ENCODE measurements at places on chromosomes 13 and 19.
A peak's percentile ranks its signal among the peaks of the same experiment; 100 is the strongest.

DNA sequence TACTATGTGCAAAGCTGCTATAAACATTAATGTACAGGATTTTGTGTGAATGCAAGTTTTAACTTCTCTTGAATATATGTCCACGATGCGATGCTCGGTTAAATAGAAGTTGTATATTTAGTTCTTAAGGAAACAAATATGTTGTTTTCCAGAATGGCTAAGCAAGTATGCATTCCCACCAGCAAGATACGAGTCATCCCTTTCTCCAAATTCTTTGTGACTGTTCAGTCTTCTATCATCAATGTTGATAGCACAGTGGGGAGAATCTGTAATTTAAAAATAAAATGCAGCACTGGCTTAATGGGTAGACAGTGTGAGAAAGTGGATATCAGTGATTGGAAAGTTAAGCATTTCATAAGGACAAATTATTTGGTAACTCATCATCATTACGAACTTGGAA, 1340.8 kb downstream of the PCDH9 start:
- DNase-seq = no peak

DNA sequence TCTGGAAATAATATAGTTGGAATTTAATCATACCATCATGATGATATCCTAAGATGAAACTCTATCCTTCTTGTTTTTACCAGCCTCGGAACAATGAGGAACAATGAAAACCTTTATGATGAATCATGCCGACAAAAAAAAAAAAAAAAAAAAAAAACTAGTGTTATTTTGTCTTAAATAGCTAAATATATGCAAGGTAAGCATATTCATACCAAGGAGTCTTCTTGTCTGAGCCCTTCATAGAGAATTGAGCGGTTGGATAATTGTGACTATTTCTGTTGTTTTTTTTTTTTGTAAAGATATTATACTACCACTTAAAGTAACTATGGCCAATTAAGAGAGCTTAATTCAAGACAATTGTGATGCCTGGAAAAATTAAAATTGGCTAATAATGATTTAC, 244.0 kb upstream of the PCDH9 start:
- DNase-seq = no peak

GRCh38 chr19:15109768-15110417, 2.7 kb downstream of the SYDE1 start:
- no peak for DNase-seq

DNA sequence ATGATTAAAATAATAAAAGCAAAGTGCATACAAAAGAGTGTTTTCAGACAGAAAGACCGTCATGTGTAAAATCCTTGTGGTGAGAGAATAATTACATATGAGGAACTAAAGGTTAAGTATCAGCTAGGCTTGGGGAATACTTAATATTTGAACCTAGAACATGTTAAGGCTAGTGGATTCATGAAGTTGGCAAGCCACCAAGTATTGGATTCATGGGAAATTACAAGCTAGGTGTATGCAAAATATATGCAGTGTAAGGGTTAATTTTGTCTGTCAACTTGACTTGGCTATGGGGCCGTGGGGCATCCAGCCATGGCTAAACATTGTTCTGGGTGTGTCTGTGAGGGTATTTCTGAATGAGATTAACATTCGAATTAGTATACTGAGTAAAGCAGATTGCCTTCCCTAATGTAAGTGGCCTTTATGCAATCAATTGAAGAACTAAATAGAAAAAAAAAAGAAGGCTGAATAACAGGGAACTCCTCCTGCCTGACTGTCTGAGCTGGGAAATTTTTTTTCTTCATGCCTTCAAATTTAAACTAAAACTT, 533.5 kb upstream of the KLF12 start:
- DNase-seq = no peak

- no peak for DNase-seq
Measured at GRCh38 chr13:21683034-21683733, 12.3 kb downstream of the FGF9 start.

- DNase-seq = no peak
Measured at GRCh38 chr13:111370570-111371535, 50.4 kb downstream of the TEX29 start.

DNA sequence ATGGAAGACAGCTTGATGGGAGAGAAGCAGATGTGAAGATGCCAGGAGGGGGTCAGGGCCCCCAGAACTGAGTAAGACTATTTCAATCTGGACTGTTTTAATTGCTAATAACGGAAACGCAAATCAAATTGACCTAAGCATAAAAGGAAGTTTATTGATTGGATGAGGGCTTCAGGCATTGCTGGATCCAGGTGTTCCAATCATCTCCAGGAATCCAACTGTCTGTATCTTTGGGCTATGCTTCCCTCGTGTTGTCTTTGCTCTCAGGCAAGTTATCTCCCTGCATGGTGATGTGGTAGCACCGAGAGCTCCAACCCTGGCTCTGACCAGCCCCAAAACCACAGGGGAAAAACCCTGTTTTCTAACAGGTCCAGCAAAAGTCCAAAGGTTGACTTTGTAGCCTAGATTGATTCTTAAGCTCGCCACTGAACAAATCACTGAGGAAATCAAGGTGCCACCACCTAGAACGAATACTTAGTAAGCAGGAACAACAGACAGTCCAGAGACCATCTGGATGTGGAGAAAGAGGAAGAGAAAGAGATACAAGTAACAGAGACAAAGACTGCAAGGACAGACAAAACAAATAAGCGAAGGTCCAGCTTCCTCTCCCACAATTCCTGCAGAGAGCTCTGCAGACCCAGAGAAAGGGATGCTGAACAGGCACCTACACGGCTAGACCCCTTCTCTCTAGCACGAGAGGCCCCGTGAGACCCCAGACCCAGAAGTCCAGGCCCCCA, 1.2 kb upstream of the C19orf81 start:
- DNase-seq = no peak

- peak; percentile 44 for DNase-seq
Measured at GRCh38 chr19:3343619-3344502, 22.5 kb upstream of the NFIC start.

GRCh38 chr19:7214324-7215089, 79.7 kb downstream of the INSR start:
- DNase-seq = no peak

DNA sequence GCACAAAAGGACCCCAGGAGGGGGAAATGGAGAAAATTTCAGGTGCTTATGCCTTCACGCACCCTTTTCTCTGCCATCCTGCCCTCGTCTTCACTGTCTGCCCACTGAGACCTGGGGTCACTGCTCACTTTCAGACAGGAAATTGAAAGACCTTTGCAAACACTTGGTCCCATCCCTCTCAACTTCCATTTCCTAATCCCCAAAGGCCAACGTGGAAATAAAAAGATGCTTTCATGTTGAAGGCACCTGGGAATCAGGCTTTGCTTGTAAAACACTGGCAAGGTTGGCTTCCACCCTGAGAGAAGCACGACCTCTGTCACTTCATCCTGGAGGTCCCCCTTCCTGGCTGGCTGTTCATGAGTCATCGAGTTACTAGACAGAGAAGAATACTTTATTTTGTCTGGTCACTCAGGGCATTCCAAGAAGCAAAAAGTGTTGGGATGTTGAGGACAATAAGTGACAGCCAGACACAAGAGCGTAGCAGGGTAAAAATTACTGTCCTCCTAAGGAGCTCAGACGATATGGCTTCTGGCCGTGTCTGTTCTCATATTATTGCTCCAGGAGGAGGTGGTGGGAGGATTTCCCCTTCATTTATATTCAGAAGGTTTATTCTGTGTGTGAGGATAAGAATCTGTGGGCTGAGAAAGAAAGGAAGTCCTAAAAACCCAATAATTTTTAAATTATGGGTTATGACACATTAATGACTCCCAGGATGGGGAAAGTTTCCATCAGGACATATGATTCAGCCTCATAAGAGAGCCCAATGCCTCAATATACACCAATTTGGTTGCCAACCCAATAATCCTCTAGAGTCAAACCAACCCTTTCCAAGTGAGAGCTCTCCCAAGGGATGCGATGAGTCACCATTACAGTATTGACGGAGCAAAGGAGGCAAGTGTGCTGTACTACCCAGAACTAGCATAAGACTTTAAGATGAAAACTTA, 409.0 kb downstream of the COG6 start:
- DNase-seq = no peak

GRCh38 chr19:16330806-16331690, 6.4 kb downstream of the KLF2 start:
- no peak for DNase-seq

DNA sequence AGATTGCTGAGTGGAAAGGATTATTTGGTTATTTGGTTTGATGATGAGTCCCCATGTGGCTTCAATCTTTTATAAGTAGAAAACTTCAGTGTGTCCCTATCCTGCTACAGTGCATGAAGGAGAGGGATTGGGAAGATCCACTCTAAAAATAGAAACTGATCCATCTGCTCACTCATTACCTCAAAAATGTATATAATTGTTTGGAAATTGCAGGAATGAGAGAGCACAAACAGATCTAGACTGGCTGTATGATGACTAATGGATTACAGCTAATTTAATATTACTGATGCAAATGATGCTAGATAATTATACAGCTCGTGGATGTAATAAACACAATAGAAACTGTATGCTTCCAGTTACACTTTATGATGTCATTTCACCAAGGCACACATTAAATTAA, 625.3 kb upstream of the PRR20A start:
- DNase-seq = no peak

DNA sequence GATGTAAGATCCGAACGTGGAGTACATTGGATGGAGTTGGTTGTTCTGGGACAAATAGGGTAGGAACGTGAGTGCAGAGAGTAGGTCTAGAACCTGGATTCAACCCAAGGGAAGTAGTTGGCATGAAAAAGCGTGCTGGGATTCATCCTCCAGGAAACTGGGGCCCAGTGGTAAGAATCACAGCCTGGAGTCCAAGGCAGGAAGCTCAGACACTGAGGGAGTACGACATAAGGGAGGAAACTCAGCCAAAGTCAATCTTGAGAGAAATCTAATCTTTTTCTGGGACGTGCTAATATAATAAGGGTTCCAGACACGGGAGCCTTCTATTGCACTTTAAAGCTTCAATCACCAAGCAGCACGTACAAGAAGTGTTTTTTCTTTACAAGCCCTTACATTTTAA, 46.4 kb downstream of the DLEU7 start:
- no peak for DNase-seq

DNA sequence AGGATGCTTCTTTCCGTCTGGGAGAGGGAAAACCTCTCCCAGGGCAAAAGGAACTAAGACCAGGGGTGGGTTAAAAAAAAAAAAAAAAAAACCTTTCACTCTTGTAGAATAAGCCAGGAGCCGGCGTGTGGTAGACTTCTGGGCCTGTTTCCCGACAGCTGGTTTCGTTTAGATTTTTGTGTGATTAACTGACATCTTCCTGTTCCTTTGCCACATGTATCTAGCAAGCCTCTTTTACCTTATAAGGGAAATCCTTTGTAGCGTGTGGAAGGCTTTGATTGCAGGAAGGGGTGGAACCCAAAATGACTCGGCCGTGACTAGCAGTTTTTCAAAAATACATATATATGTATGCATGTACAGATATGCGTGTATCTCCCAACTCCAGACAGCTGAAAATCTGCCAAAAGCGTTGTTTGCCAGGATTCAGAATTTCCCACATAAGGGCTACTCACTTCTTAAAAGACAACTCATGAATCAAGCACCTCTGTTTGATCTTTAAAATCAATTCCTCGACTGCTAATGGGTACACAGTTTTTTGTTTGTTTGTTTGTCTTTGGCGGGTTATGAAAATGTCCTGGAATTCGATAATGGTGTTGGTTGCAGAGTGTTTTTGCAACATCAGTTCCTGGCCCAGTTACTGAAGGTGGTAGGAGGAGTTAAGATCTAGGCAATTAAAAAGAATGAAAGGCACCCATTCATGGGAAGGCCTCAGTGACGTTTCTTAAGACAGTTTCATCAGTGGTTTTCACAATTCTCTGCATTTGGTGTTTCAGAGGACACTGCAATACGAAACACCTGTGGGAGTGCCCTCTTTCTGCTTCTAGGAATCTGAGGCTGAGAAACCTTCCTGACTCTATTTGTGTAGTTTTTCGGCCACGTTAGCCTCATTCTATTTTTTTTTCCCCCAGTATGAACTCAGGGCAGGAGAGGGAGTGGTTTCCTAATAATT, 2.7 kb downstream of the TPM4 start:
- peak; percentile 50 for DNase-seq

DNA sequence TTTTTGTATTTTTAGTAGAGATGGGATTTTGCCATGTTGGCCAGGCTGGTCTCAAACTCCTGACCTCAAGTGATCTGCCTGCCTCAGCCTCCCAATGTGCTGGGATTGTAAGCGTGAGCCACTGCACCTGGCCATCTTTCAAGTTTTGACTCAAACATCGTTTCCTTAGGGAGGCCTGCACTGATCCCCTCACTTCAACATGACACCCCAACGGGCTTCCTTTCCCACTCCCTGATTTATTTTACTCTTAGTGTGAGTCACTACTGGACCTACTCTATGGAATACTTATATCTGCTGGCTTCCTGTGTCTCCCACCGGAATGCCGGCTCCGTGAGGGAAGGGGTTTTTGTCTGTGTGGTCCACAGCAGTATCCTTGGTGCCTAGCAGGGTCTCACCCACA, 4.5 kb upstream of the ADAMTS10 start:
- DNase-seq = no peak

DNA sequence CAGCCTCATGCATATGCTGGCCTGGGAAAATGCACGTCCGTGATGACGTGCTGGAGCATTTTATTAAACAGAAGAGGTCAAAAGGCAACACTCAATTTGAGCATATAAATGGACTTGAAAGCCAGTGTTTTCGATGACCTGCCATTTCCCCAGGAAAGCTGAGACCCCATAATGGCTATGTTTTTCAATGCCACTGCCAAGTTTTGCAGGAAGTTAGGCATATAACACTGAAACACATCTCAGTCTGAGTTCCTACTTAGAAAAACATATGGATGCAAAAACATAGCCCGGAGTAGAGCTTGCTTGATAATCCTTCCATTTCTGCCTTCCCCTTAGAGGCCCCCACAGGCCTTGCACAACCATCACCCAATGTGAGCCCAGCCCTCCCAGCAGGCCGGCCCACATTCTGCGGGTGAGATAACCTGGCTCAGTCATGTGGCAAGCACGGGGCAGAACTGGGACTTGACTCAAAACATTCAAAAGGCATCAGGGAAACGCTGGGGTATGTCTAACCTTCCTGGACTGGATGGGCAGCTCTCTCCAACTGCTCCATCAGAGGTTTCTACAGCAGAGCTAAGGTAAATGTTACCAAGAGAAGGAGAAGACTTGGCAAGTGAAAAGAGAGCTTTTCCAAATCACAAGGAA, 24.9 kb downstream of the EPS15L1 start:
- peak; percentile 28 for DNase-seq

- DNase-seq = no peak
Measured at GRCh38 chr19:46737298-46737654, 8.6 kb upstream of the FKRP start.

DNA sequence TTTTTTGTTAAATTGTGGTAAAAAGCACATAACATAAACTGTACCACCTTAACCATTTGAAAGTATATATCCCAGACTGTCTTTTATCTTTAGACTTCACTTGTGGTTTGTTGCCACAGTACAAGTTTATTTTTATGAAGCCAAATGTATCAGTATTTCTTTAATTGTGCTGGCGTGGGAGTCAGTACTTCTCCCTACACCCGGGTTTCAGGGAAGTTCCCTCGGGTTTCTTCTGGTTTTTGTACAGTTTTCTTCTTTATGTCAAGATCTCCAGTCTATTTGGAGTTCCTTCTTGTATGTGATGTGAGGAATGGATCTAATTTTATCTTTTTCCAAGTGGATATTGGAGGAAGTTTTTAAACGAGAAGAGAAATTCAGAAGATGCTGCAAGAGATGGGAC, 20.5 kb downstream of the CCDC8 start:
- DNase-seq = no peak

- no peak for DNase-seq
Measured at GRCh38 chr13:40115426-40115825, 460.0 kb downstream of the COG6 start.
